ENCODE measurements at places on chromosomes 7 and 10. TPM values are rescaled to one million over a fixed set of nuclear protein-coding genes. Genes with fewer than 3 reads are reported as not detected.
A peak's percentile ranks its signal among the peaks of the same experiment; 100 is the strongest.

- H3K27ac ChIP-seq, result no peak overlapping the region
- no peaks in the 10 kb centered on the region for H3K4me1 ChIP-seq
- no peak for DNase-seq
Measured at GRCh38 chr10:9035355-9035754, 980.9 kb downstream of the GATA3 start.

DNA sequence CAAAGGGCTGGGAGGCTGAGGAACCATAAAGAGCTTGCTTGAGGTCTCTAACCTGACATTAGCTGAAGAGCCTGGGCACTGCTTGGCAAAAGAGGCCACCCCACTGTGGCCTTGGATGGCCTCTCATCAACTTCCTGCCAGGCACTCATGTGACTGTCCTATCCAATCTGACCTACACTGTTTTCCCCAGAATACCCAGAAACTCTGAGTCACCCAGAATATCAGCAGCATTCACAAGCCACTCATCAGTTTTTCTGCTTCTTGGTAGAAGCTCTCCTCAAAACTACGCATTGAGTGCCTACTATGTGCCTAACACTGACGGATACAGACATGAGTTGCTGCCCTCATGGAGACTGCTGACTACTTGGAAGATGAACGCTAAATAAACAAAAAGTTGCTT is 4.1 kb upstream of the NT5C2 start:
- no peaks in the 10 kb centered on the region for H3K36me3 ChIP-seq
- H3K27ac ChIP-seq, result no peak overlapping the region
- H3K27me3 ChIP-seq, result no peaks in the 10 kb centered on the region
- no peak for DNase-seq
- peaks cover 4% of the 10 kb centered on the region for H3K4me1 ChIP-seq

DNA sequence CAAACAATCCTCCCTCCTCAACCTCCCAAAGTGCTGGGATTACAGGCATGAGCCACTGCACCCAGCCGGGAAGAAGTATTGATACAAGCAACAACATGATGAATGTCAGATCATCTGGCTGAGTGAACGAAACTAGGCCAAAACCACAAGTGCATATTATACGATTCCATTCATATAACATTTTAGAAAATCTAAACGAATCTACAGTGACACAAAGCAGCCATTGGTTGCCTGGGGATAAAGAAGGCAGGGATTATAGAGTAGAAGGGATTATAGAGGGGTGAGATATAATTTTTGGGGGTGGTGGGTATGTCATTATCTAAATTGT is 11.5 kb upstream of the RHBDD2 start:
- H3K27me3 ChIP-seq, result no peaks in the 10 kb centered on the region
- no peak overlapping the region for H3K4me3 ChIP-seq
- no peak overlapping the region for H3K27ac ChIP-seq
- DNase-seq, result no peak
- no peaks in the 10 kb centered on the region for H3K4me1 ChIP-seq

Gene CRYGN
- not detected for total RNA-seq

DNA sequence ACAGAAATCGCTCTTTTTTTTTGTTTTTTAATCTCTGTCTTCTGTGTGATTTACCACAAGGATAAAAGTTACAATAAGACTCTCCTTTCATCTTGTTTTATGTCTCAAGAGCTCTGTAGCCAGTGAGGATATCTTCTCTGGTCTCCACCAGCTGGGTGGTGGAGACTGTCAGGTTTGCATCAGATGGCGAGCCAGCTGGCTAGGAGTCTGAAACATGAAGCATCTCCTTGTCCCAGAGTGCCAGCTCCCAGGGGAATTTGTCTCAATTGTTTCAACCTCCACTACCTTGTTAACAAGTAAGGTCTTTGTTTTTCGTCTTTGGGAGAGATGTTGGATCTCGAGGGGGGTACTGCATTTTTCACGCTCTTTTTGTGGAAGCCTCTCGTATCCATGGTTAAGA is 47.3 kb downstream of the FRMPD2 start:
- no peak overlapping the region for H3K27ac ChIP-seq
- no peaks in the 10 kb centered on the region for H3K27me3 ChIP-seq
- DNase-seq, result no peak
- no peaks in the 10 kb centered on the region for H3K36me3 ChIP-seq
- H3K4me1 ChIP-seq, result peaks cover 14% of the 10 kb centered on the region

GRCh38 chr10:108982159-108982558 is 941.2 kb downstream of the XPNPEP1 start:
- DNase-seq, result no peak
- no peaks in the 10 kb centered on the region for H3K4me1 ChIP-seq
- H3K27me3 ChIP-seq, result no peaks in the 10 kb centered on the region
- H3K4me3 ChIP-seq, result no peak overlapping the region

- no peak overlapping the region for H3K4me3 ChIP-seq
- no peaks in the 10 kb centered on the region for H3K4me1 ChIP-seq
- no peaks in the 10 kb centered on the region for H3K36me3 ChIP-seq
- no peaks in the 10 kb centered on the region for H3K27me3 ChIP-seq
- H3K27ac ChIP-seq, result no peak overlapping the region
Measured at GRCh38 chr7:4227105-4228010, 454.7 kb upstream of the FOXK1 start.

- no peak overlapping the region for H3K4me3 ChIP-seq
- H3K27ac ChIP-seq, result no peak overlapping the region
- H3K4me1 ChIP-seq, result peaks cover 8% of the 10 kb centered on the region
- no peak for DNase-seq
Measured at GRCh38 chr10:121751191-121751760, 153.0 kb upstream of the FGFR2 start.

Gene TRIM73
- total RNA-seq, result 3.6 TPM

- H3K27me3 ChIP-seq, result no peaks in the 10 kb centered on the region
- H3K27ac ChIP-seq, result no peak overlapping the region
- no peak overlapping the region for H3K4me3 ChIP-seq
- H3K4me1 ChIP-seq, result no peaks in the 10 kb centered on the region
Measured at GRCh38 chr7:74475243-74475986, 21.7 kb downstream of the GTF2IRD1 start.

DNA sequence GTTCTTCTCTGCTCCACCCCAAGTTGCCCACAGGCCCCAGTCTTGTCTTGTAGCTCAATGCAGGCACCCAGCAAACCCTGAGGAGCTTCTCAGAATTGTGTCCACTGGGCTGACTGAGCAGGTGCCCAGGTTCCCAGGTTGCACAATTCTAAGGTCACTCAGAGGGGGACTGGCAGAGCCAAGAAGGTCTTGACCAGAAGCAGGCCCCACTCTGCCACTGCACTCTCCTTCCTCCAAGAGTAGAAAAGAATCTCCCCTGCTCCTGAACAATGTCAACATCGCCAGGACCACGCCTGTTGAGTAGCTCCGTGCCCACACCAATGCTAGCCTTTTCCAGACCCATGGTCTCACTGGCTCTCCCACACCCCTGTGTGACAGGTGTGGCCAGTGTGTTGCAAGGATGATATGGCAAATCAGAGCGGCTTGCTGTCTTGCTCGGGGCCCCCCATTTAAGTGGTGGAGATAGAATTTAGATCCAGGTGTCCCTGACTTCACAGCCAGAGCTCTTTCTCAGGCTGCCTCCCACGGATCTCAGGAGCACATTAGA is 577 bp downstream of the LRRC18 start:
- H3K4me3 ChIP-seq, result no peak overlapping the region
- no peak for DNase-seq
- no peak overlapping the region for H3K27ac ChIP-seq
- no peaks in the 10 kb centered on the region for H3K27me3 ChIP-seq
- H3K36me3 ChIP-seq, result peaks cover 4% of the 10 kb centered on the region

GRCh38 chr7:133853706-133854276 is 273.3 kb upstream of the LRGUK start:
- H3K36me3 ChIP-seq, result no peaks in the 10 kb centered on the region
- H3K27me3 ChIP-seq, result no peaks in the 10 kb centered on the region
- H3K27ac ChIP-seq, result no peak overlapping the region
- peak; percentile 9 for DNase-seq

Gene CLRN3
- not detected for total RNA-seq

Gene NPC1L1
- 0.08 TPM for total RNA-seq

Gene PAOX
- total RNA-seq, result 16.1 TPM

Gene GPR37
- total RNA-seq, result not detected

Gene ADCYAP1R1
- total RNA-seq, result not detected

DNA sequence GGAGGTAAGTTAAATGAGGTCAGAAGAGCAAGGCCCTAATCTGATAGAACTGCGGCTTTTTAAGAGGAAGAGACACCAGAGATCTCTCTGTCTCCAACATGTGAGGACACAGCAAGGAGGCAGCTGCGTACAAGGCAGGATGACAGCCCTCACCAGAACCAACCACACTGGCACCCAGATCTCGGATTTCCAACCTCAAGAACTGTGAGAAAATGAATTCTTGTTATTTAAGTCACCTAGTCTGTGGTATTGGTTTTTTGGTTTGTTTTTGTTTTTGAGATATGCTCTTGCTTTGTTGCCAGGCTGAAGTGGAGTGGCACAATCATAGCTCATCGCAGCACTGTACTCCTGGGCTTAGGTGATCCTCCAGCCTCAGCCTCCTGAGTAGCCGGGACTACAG is 127.2 kb downstream of the DLG5 start:
- no peak for DNase-seq
- H3K36me3 ChIP-seq, result peaks cover 3% of the 10 kb centered on the region
- H3K4me3 ChIP-seq, result no peak overlapping the region
- H3K27ac ChIP-seq, result no peak overlapping the region
- H3K4me1 ChIP-seq, result peaks cover 4% of the 10 kb centered on the region

- DNase-seq, result no peak
- no peaks in the 10 kb centered on the region for H3K4me1 ChIP-seq
- no peak overlapping the region for H3K27ac ChIP-seq
- no peak overlapping the region for H3K4me3 ChIP-seq
Measured at GRCh38 chr7:55970978-55971377, 6.6 kb downstream of the NIPSNAP2 start.

GRCh38 chr7:4787947-4788626 is 12.7 kb downstream of the AP5Z1 start:
- H3K4me1 ChIP-seq, result no peaks in the 10 kb centered on the region
- H3K27me3 ChIP-seq, result no peaks in the 10 kb centered on the region
- no peak for DNase-seq
- no peak overlapping the region for H3K27ac ChIP-seq
- peaks cover 31% of the 10 kb centered on the region for H3K36me3 ChIP-seq

Gene MINDY4
- total RNA-seq, result 0.38 TPM

GRCh38 chr10:86599041-86599440 is 55.3 kb upstream of the OPN4 start:
- no peaks in the 10 kb centered on the region for H3K4me1 ChIP-seq
- no peaks in the 10 kb centered on the region for H3K36me3 ChIP-seq
- no peaks in the 10 kb centered on the region for H3K27me3 ChIP-seq
- H3K4me3 ChIP-seq, result no peak overlapping the region
- DNase-seq, result no peak
- no peak overlapping the region for H3K27ac ChIP-seq

DNA sequence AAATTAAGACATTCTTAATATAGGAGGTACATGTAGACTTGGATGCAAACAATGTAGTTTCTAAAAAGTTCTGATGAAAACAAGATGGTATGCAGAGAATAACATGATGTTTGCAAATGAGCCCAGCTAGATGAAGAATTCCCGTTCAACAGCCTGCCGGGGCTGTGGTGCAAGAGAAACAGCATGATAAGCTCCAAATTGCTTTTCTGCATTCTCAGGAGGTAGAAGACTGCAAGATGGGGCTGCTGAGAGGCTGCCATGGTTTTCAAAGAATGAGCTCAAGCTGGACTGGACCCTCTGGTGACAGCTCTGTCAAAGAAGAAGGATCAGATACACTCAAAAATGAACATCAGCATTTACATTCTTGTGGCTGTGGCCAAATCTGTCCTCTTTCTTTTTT is 73.4 kb upstream of the PALS2 start:
- H3K4me3 ChIP-seq, result no peak overlapping the region
- no peaks in the 10 kb centered on the region for H3K27me3 ChIP-seq
- H3K4me1 ChIP-seq, result no peaks in the 10 kb centered on the region
- no peak for DNase-seq

GRCh38 chr10:119199231-119199992 is 8.0 kb upstream of the GRK5 start:
- no peak overlapping the region for H3K27ac ChIP-seq
- H3K4me3 ChIP-seq, result no peak overlapping the region
- no peaks in the 10 kb centered on the region for H3K36me3 ChIP-seq
- no peaks in the 10 kb centered on the region for H3K4me1 ChIP-seq

Gene GDI2
- 261 TPM for total RNA-seq

- H3K36me3 ChIP-seq, result no peaks in the 10 kb centered on the region
- H3K27ac ChIP-seq, result no peak overlapping the region
- H3K4me3 ChIP-seq, result no peak overlapping the region
- H3K27me3 ChIP-seq, result no peaks in the 10 kb centered on the region
Measured at GRCh38 chr10:17216217-17216900, 11.7 kb upstream of the VIM start.

Gene ZNF503
- 0.85 TPM for total RNA-seq

DNA sequence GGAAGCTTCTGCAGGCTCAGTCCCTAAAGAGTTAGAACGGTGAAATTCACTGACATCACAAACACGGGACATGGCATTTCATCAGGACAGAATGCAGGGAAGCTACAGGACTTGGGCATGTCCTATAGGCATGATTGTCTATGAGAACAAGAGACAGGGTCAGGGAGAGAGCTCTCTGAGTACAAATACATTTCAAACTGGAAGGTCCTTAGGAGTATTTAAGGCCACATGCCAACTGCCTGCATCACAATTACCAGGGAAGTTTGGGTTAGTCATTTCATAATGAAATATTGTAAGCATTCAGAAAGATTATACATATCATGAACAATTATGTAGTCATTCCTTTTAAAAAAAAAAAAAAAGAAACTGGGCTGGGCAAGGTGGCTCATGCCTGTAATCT is 71.3 kb downstream of the CREB3L2 start:
- H3K36me3 ChIP-seq, result peaks cover 6% of the 10 kb centered on the region
- no peak for DNase-seq
- no peaks in the 10 kb centered on the region for H3K27me3 ChIP-seq
- no peak overlapping the region for H3K27ac ChIP-seq
- H3K4me3 ChIP-seq, result no peak overlapping the region

DNA sequence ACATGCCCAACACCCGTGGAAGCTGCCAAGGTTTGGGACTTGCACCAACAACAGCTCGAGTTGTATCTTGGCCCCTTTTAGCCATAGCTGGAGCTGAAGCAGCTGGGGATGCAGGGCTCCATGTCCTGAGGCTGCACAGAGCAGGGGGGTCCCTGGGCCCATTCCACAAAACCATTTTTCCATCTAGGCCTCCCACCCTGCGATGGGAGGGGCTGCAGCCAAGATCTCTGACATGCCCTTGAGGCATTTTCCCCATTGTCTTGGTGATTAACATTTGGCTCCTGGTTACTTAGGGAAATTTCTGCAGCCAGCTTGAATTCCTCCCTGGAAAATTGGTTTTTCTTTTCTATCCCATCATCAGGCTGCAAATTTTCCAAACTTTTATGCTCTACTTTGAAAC is 637.8 kb upstream of the VSTM2A start:
- H3K27me3 ChIP-seq, result no peaks in the 10 kb centered on the region
- H3K4me1 ChIP-seq, result no peaks in the 10 kb centered on the region
- H3K36me3 ChIP-seq, result no peaks in the 10 kb centered on the region
- H3K4me3 ChIP-seq, result no peak overlapping the region
- no peak for DNase-seq
- no peak overlapping the region for H3K27ac ChIP-seq

- peaks cover 2% of the 10 kb centered on the region for H3K27me3 ChIP-seq
- no peak for DNase-seq
- H3K27ac ChIP-seq, result no peak overlapping the region
- no peak overlapping the region for H3K4me3 ChIP-seq
- no peaks in the 10 kb centered on the region for H3K4me1 ChIP-seq
- no peaks in the 10 kb centered on the region for H3K36me3 ChIP-seq
Measured at GRCh38 chr7:34662058-34662708, 4.2 kb downstream of the NPSR1 start.
